ENCODE measurements at places on chromosomes 2 and 18.

- no peak for DNase-seq
Observed at GRCh38 chr18:55232506-55232905, 273.2 kb upstream of the CCDC68 start.

- no peak for DNase-seq
Observed at GRCh38 chr18:35010993-35011392, 30.2 kb upstream of the MAPRE2 start.

DNA sequence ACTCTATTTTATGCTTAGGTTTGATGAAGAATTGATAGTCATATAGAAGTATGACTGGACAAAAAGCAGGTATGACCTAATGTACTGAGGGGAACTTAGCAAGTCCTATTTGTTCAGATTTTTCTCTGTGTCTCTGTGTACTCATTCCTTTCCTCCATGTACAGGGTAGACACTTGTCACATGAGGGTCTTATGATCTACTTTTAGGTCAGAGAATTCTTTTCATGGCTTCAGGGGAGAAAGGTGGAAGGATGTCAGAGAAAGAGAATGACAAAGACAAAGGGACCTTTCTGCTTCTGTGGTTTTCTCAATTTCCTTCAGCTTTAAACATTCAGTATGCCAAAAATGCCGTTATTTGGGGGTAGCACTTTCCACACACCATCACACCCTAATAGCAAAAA lies 181.6 kb downstream of the WDPCP start:
- no peak for DNase-seq

- no peak for DNase-seq
Observed at GRCh38 chr2:165633431-165633830, 160.6 kb downstream of the GALNT3 start.

DNA sequence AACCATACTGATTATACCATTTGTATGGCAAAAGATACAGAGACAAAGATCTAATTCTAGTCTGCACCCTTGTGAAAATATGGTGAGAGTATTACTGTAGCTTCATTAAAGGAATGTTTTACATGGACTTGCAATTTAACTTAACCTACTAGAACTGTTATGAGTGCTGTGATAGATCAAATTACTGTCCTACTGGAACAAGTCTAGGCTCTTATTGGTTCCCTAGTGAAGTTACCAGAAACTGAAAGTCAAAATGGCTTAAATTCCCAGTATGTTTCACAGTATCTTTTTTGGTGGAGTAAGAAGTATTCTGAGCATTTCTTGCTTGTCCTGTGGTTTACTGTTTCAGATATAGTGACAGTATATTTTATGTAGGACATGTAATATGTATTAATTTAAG lies 3.8 kb upstream of the TBR1 start:
- no peak for DNase-seq
